ENCODE measurements at places on chromosomes 11 and 22.

DNA sequence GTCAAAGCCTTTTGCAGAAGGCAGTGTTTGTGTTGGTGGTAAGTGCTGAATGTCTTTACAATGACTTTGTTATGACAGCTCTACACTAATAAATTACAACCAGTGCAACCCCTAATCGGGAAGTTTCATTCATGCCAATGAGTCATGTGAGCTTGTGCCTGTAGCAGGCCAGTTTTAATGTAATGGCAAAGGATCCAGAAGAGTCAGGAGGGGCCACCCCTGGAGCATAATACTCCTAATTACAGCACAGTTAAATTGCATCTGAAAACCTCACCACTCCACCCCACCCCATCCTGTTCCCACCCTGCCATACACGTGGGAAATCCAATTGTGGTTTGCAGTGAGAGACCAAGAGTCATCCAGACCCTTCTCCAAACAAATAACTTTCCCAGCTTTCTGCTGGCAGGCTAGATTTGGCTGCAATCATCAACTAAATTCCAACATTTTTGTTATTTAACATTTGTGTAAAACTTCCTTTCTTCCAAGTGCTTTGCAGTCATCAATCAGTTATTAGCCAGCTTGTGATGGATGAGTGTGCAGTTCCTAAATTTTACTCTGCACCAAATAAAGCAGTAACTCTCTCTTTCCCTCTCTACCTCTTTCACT lies 277.3 kb upstream of the FAT3 start:
- no peaks in the 10 kb centered on the region for H3K4me1 ChIP-seq
- H3K4me3 ChIP-seq, result no peak overlapping the region
- no peaks in the 10 kb centered on the region for H3K27me3 ChIP-seq
- DNase-seq, result no peak
- no peaks in the 10 kb centered on the region for H3K36me3 ChIP-seq
- H3K27ac ChIP-seq, result no peak overlapping the region

- peaks cover 7% of the 10 kb centered on the region for H3K4me1 ChIP-seq
- peaks cover 4% of the 10 kb centered on the region for H3K27me3 ChIP-seq
- H3K36me3 ChIP-seq, result no peaks in the 10 kb centered on the region
Observed at GRCh38 chr11:128856241-128856640, 10.9 kb downstream of the KCNJ1 start.

- H3K27me3 ChIP-seq, result no peaks in the 10 kb centered on the region
- H3K4me1 ChIP-seq, result no peaks in the 10 kb centered on the region
- no peak overlapping the region for H3K27ac ChIP-seq
- DNase-seq, result no peak
- H3K36me3 ChIP-seq, result no peaks in the 10 kb centered on the region
Observed at GRCh38 chr22:11307998-11308397, 4220.0 kb upstream of the OR11H1 start.

GRCh38 chr22:35540595-35541253 lies at the start of gene RASD2:
Gene RASD2 (plus strand): TSS chr22:35540831. CDS start chr22:35546810, 5,979 bp downstream.
- H3K4me1 ChIP-seq, result peaks cover 4% of the 10 kb centered on the region
- DNase-seq, result peak; percentile 29
- peaks cover 42% of the 10 kb centered on the region for H3K27me3 ChIP-seq
- H3K27ac ChIP-seq, result no peak within 1 kb of the TSS
- H3K36me3 ChIP-seq, result no peaks in the 10 kb centered on the region

GRCh38 chr22:45053571-45053970 lies 43.8 kb upstream of the PHF21B start:
- no peaks in the 10 kb centered on the region for H3K36me3 ChIP-seq
- no peak overlapping the region for H3K27ac ChIP-seq
- no peak overlapping the region for H3K4me3 ChIP-seq

DNA sequence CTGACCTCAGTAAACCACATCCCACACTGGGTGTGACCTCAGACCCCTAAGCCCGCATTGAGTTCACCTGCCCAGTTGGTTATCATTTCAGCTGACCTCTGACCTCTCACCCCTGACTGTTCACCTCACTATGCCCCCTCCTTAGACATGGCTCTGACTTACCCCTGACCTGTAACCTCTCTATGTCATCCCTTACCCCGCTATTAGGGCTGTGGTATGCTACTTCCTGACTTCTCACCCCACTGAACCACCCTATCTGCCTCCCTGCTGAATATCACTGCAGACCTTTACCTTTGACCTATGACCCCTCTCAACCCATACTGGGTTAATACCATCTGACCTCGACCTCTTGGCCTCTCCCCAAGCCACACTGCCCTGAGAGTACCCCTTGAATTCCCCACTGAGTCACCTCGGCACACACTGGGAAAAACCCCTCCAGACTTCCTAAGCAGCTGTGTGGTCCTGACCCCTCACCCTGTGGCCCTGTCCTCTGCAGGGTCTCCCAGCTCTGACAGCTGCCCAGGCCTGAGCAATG lies 8.3 kb downstream of the PLCB3 start:
- peaks cover 12% of the 10 kb centered on the region for H3K36me3 ChIP-seq
- no peak overlapping the region for H3K27ac ChIP-seq
- no peak for DNase-seq
- peaks cover 8% of the 10 kb centered on the region for H3K4me1 ChIP-seq

GRCh38 chr11:128551058-128551457 lies 36.3 kb downstream of the ETS1 start:
- H3K4me1 ChIP-seq, result peaks cover 77% of the 10 kb centered on the region
- H3K27ac ChIP-seq, result peak overlapping the region; percentile 81
- H3K4me3 ChIP-seq, result peak overlapping the region; percentile 9
- peaks cover 1% of the 10 kb centered on the region for H3K27me3 ChIP-seq

GRCh38 chr11:89161949-89162348 lies 15.7 kb upstream of the TYR start:
- no peaks in the 10 kb centered on the region for H3K4me1 ChIP-seq
- no peak for DNase-seq
- no peaks in the 10 kb centered on the region for H3K27me3 ChIP-seq
- no peak overlapping the region for H3K27ac ChIP-seq
- no peaks in the 10 kb centered on the region for H3K36me3 ChIP-seq
- H3K4me3 ChIP-seq, result no peak overlapping the region

- no peaks in the 10 kb centered on the region for H3K4me1 ChIP-seq
- H3K36me3 ChIP-seq, result no peaks in the 10 kb centered on the region
- H3K27me3 ChIP-seq, result no peaks in the 10 kb centered on the region
- no peak for DNase-seq
- no peak overlapping the region for H3K27ac ChIP-seq
Observed at GRCh38 chr22:33842006-33842354, 78.3 kb downstream of the LARGE1 start.

DNA sequence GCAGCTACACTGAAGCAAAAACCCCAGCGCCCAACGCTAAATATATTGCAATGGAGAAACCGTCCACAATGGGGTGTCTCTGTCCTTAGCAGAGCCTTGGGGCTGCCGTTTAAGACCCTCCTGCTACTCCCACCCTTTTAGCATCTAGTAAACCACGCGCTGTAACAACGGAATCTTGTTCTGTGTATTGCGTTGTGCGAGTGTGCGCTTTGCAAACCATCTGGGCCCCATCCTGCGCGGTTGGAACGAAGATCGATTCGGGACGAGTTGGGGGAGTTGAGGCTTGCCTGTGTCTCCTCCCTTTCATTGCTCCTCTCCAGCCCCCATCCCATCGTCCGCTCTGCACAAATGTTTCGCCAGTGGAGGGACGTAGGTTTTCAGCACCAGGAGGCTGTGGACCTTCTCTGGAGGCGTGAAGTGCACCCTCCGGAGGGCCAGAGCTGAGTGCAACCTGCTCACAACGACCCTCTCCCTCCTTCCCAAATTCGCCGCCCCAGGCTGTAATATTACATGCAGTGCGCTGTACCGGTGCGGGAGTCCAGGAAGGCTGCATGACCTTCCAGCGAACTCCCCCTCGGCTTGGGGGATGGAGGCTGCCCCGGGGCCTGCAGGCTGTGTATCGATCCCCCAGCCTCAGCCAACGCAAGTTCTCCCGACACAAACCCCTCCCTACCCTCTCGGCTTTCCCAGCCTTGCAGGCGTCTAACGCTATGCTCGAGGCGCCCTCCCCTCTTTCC lies 1.6 kb upstream of the KMT2A start:
- peaks cover 8% of the 10 kb centered on the region for H3K36me3 ChIP-seq
- H3K4me1 ChIP-seq, result peaks cover 25% of the 10 kb centered on the region
- no peaks in the 10 kb centered on the region for H3K27me3 ChIP-seq

- H3K27me3 ChIP-seq, result peaks cover 45% of the 10 kb centered on the region
- peak within 1 kb of the TSS; percentile 81 for H3K27ac ChIP-seq
- peak; percentile 12 for DNase-seq
Observed at GRCh38 chr11:44726283-44727113, at the start of gene TSPAN18. Gene TSPAN18 (plus strand): TSS chr11:44726962. CDS start chr11:44906417, 179,455 bp downstream.

DNA sequence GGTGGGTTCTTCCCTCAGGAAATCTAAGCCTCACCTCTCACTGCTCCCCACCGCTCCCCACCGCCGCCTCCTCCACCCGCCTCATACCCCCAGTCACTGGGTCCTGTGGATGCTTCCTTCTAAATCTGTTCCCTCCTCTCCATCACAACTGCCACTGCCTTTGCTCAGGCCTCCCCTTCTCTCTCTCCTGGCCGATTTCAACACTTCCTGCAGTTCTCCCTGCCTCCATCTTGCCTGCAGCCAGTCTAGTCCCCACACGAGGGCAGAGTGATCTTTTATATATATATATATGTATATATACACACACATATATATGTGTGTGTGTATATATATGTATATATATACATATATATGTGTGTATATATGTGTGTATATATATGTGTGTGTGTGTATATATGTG lies 27.8 kb downstream of the CREB3L1 start:
- no peak overlapping the region for H3K4me3 ChIP-seq
- peaks cover 3% of the 10 kb centered on the region for H3K27me3 ChIP-seq

GRCh38 chr11:12680246-12680939 lies 6.2 kb downstream of the TEAD1 start:
- peak; percentile 23 for DNase-seq
- H3K4me1 ChIP-seq, result peaks cover 12% of the 10 kb centered on the region
- no peak overlapping the region for H3K4me3 ChIP-seq

- H3K27me3 ChIP-seq, result no peaks in the 10 kb centered on the region
- H3K27ac ChIP-seq, result no peak overlapping the region
- peaks cover 60% of the 10 kb centered on the region for H3K36me3 ChIP-seq
Observed at GRCh38 chr11:117212697-117213355, 13.7 kb downstream of the TAGLN start.

DNA sequence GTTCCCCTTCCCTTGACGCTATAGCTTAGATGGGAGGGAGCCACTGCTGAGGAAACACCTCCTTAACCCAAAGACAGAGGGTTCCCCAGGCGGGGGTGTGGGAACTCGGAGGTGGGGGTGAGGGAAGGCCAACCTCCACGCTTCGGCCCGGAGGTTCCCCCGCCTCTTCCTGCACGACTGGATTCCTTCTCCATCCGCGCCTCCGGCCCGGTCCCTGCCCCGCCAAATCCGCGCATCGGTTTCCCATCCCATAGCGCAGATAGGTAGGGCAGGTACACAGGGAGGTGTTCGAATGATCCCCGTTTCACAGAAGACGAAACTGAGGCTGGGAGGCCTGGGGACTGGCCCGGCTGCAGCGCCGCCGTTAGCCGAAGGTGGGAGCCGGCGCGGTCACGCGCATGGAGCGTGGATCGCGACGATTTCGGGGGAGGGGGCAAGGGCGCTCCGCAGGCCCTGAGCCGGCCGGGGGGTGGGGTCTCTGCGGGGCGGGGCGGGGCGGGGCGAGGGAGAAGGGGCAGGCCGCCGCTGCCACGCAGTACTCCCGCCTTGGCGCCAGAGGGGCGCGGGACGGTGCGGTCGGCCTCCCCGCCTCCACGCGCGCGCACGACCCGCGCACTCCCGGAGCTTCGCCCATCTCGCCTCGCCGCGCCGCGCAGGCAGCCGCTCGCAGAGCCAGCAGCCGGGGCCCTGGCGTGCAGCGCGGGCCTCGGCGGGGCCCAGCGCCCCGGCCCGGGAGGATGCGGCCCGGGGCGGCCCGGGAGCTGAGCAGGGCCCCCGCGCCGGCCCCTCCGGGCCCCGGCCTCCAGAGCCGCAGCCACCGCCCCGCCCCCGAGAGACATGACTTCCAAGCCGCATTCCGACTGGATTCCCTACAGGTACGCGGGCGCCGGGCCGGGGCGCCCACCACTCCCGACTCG lies at the start of gene TUB:
TSS of gene TUB (plus strand) at position 538 of the 917 bp plus-strand sequence. CDS start at position 838, 300 bp downstream.
- H3K36me3 ChIP-seq, result no peaks in the 10 kb centered on the region
- peaks cover 2% of the 10 kb centered on the region for H3K4me1 ChIP-seq
- DNase-seq, result no peak
- peaks cover 42% of the 10 kb centered on the region for H3K27me3 ChIP-seq

All from activated CD4-positive, alpha-beta T cell treated with anti-CD3 and anti-CD28 coated beads, Interleukin-2, amount 10 ng/mL, durations not matched to agents 7 days and 5 days (primary cell).